ENCODE measurements at places on chromosomes 7 and 10.

GRCh38 chr7:41436139-41436538 is 266.8 kb downstream of the INHBA start:
- no peak for DNase-seq

GRCh38 chr10:63464402-63465292 is 1.1 kb downstream of the JMJD1C start:
- no peak for DNase-seq

DNA sequence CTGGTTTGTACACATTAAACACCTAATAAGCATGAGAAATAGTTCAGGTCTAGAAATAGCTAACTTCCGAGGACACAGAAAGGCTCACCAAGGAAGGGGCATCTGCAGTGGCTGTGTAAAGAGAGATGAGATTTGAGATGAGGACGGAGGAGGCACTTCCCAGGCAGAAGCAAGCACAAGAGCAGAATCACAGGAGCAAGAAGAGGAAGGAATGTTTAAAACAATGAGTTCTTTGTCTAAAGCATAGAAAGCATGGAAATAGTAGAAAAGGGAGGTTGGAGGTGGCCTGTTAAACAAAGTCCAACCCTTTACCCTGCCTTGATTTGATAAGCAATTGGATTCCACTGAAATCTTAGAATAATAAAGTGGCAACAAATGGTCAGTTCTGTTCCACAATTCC is 11.6 kb upstream of the PON3 start:
- no peak for DNase-seq

DNA sequence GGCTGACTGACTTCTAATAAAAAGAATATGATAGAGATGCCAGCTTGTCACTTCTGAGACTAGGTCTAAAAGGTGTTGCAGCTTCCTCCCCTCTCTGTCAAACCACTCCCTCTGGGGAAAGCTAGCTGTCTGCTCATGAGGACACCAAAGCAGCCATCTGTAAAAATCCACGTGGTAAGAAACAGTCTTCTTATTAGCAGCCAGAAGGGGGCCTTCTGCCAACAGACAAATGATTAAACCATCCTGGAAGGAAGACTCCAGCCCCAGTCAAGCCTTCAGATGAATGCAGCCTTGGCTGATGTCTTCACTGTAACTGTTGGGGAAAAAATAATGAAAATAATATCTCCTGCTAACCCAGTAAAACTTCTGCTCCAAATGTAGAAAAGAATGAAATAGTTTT is 41.9 kb upstream of the DAGLB start:
- DNase-seq: no peak

DNA sequence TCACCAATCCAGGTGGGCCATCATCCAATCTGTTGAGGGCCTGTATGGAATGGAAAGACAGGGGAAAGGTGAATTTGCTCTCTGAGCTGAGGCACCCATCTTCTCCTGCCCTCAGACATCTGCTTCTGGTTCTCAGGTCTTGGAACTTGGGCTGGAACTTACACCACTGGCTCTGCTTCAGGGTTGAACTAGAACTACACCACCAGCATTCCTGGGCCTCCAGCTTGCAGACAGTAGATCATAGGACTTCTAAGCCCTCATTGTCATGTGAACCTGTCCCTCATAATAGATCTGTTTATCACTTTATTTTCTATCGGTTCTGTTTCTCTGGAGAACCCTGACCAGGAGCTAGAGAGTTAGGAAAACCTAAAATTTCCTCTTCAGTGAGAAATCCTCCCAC is 233.5 kb downstream of the CREB5 start:
- no peak for DNase-seq

DNA sequence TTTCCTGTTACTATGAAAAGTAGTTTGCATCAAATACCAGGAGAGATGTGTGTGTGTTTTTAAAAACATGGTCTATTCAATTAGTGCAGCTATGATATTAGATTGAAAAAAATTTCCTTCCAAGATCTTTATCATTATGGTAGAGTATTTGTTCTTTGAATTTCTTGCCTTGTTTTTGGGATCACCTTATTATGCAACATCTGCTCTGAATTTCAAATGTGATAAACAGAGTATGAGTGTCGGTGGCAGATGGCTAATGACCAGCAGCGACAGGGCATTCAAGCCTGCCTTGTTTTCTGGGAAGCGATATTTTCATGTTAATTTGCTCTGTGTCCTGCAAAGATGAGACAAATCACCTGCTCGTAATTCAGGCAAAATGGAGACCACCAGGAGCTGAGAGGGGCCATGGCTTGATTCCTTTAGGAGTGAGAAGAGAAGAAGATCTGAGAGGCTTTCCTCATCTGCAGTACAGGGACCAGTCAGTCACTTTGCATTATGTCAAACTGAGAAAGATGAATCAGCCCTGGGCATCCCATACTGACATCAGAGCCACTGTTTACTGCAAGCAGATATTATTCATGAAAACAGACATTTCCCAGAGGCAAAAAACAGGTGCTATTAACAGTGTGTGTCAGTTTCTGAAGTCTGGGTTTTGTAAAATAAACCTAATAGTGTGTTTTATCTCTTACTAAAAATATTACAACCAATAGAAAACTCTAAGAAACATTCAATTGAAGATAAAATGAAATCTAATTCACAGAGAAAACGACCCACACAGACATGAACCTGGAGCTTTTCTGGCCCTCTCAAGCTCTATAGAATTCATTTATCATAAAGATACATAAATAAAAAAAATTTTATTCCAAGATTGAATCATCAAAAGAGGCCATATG is 67.6 kb downstream of the CDK6 start:
- DNase-seq: no peak

DNA sequence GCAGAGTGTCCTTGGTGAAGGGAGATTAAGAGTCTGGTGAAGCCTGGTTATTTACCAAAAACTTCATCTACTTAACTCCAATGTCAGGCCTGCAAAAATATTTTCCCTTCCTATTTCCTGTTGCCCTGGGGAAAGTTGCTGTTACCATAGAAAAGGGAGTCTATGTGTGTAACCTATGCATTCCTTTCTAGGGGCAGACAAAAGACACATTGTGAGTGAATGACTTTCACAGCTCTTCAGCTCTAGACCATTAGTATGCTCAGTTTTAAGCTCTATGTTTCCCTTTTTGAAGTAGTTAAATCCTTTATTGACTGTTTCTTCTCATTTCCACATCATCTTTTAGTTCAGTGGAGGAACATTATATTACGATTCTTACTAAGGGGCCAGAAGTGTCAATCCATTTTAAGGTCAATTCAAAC is 45.6 kb upstream of the SGCE start:
- DNase-seq: no peak

DNA sequence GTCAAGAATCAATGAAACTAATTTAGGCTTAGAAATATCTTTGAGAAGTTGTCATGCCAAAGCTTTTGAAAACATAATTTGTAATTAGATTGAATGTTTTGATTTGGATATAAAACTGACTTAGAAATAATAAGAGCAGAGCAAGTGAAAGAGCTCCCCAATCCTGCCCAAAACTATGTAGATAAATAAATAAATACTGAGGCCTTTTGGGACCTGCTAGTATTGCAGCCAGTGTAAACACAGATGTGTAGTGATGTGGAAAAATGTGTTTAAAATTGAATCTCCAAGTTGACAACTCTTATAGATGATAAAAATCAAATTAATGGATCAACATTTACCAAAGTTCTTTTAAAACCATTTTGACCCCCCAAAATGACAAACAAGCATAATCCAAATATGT is 896.1 kb downstream of the CNTNAP2 start:
- DNase-seq: no peak

DNA sequence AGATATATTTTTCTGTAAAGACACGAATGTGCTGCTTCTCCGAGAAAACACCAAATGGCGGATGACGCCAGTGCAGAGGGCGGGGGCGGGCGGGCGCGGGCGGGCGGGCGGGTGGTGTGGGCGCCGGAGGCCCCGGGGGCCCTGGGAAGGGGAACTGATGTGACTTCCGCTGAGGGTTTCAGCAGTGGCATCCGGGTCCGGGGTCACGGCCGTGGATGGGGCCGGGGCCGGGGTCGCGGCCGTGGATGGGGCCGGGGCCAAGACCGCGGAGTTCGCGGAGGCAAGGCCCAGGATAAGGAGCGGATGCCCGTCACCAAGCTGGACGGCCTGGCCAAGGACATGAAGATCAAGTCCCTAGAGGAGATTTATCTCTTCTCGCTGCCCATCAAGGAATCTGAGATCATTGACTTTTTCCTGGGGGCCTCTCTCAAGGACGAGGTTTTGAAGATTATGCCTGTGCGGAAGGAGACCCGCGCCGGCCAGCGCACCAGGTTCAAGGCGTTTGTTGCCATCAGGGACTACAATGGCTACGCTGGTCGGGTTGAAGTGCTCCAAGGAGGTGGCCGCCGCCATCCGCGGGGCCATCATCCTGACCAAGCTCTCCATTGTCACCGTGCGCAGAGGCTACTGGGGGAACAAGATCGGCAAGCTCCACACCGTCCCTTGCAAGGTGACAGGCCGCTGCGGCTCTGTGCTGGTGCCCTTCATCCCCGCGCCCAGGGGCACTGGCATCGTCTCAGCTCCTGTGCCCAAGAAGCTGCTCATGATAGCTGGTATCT is 20.3 kb upstream of the IGF2BP3 start:
- peak; percentile 17 for DNase-seq

DNA sequence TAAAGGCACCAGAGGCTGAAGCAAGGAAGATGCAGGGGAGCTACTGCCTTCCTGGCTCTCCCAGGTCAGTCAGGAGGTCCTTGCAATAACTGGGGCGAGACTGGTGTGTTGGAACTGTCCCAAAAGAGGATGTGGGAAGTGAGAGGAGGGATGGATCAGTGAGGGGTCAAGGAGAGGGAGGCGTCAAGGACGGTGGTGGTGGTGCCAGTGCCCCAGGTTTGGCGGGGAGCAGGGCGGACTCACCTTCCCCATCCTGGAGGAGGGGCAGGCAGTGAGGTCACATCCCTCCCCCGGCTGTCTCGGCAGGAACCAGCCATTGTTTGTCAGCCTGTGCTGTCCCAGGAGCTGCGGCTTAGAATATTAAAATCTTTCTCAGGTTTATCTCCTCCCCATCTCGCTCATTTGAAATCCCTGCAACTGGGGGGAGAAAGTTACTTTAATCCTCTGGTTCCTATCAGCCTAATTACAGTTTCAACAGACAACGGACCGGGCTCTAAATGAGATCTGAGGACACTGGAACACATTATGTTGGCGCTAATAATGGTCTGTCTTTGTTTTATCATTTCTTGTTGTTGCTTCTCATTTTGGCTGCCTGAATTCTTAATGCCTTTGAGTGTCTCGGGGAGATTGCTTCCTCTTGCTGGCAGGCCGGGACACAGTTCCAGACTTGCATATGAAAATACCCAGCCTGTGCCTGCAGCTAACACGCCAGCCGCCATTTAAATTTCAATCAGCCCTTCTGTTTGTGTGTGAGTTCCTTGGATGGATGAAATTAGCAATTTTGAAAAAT is 387.5 kb downstream of the RPS24 start:
- DNase-seq: no peak

GRCh38 chr7:30280631-30281030 is 3.8 kb upstream of the ZNRF2 start:
- no peak for DNase-seq

- no peak for DNase-seq
These were observed 4.6 kb upstream of the NANOS1 start for GRCh38 chr10:119024882-119025281.

GRCh38 chr7:84454174-84454959 is 259.8 kb upstream of the SEMA3A start:
- no peak for DNase-seq

- no peak for DNase-seq
These were observed 25.9 kb downstream of the CFAP46 start for GRCh38 chr10:132916421-132916841.

- DNase-seq: no peak
These were observed 553.8 kb downstream of the GLRX3 start for GRCh38 chr10:130689743-130690626.

- DNase-seq: no peak
These were observed 43.0 kb upstream of the COL1A2 start for GRCh38 chr7:94351703-94352102.

- no peak for DNase-seq
These were observed 157.7 kb downstream of the ADARB2 start for GRCh38 chr10:1579671-1580070.
